Bronchus fibroblast of lung (primary cell): ENCODE measurements at places on chromosomes 12 and 14. TPM values are rescaled to one million over a fixed set of nuclear protein-coding genes. Genes with fewer than 3 reads are reported as not detected.

Gene OTOGL
- under 0.01 and 0.17 TPM in 2 replicates for total RNA-seq

Gene KLHL33
- total RNA-seq = 0.30 and 0.50 TPM in 2 replicates

Gene OLR1
- total RNA-seq = 1.0 and 1.8 TPM in 2 replicates

Gene IL23A
- total RNA-seq = 0.15 TPM in 1 of 2 replicates, not detected in the other

Gene PPP1R3E
- total RNA-seq = 0.74 and 1.5 TPM in 2 replicates

Gene RIMBP2
- not detected in 2 replicates for total RNA-seq

Gene KLRF2
- total RNA-seq = not detected in 2 replicates

Gene RGS6
- total RNA-seq = not detected in 2 replicates

Gene OR4K14
- total RNA-seq = not detected in 2 replicates

Gene RPS6KA5
- 0.89 and 1.3 TPM in 2 replicates for total RNA-seq

Gene ZC2HC1C
- total RNA-seq = 0.34 and 1.3 TPM in 2 replicates

Gene TSPAN8
- not detected in 2 replicates for total RNA-seq
